NB4 (cell line): ENCODE measurements at places on chromosomes 3 and 15.

GRCh38 chr3:14231145-14231990, 52.8 kb downstream of the LSM3 start:
- peak; percentile 11 for DNase-seq

- no peak for DNase-seq
These were observed 831.7 kb downstream of the CADM2 start for GRCh38 chr3:85790445-85791030.

DNA sequence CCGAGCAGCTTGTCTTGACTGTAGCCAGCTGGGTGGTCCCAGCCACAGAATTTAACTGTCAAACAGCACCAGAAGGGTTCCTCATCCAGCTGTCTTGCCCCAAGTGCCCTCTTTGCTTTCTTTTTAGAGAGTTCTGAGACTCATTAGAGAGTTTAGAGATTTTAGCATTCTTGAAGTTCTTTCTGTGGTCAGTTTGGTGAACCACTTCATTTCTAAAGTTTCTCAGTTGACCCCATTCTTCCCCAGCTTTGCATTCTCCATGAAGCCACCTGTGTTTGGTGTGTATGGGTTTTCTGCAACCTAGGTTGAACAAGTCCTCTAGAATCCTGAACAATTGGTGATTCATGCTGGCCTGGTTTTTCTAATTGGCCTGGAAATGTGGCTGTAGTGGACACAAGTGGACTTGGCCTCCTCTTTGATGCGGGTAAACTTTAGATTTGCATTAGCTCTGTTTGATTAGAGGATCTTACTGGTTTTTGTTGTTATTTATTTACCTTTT, 33.7 kb downstream of the FLNB start:
- DNase-seq = no peak

- DNase-seq = no peak
These were observed 377.0 kb downstream of the GAP43 start for GRCh38 chr3:116000311-116000710.
